Right forelimb (tissue), 1 donor: ENCODE measurements at places on chromosomes 1 and 21.

GRCh38 chr21:25487046-25487594 lies 120.2 kb downstream of the MRPL39 start:
- no peak for DNase-seq

GRCh38 chr1:72759486-72759885 lies 477.1 kb upstream of the NEGR1 start:
- DNase-seq, result no peak

DNA sequence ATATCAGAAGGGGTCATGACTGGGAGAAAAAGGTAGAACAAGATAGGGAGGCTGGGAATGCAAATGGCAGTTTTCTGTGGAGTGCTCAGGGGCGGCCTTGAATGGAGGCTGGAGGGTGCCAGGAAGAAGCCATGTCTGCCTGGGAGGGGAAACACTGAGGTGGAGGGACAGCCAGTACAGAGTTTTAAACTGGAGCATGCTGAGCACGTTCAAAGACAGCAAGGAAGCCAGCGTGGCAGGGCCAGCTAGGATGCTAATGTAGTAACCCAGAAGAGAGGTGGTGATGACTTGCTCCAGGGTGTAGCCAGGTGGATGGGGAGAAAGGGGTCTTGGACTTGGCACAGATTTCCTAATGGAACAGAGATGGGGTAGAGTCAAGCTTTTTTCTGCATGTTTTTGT lies 445.8 kb upstream of the VAMP3 start:
- no peak for DNase-seq

DNA sequence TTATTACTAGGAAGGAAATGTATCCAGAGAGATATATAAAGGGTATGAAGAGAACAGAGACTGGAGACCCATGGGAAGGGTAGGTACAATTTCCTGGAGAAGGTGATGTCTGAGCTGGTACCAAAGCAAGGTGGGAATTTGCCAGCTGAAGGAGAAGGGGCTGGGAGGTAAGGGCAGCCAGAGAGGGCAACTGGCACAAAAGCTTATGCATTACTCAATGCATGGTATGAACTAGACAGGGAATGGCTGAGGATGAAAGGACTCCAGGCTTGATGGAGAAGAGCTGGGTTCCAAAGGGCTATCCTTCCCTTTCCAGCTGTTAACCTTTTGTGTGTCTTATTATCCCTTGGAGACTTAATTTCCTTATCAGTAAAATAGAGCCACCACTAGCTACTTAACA lies 113.6 kb upstream of the GADD45A start:
- no peak for DNase-seq

- DNase-seq, result no peak
These were observed 43.9 kb upstream of the PWP2 start for GRCh38 chr21:44063151-44063912.

DNA sequence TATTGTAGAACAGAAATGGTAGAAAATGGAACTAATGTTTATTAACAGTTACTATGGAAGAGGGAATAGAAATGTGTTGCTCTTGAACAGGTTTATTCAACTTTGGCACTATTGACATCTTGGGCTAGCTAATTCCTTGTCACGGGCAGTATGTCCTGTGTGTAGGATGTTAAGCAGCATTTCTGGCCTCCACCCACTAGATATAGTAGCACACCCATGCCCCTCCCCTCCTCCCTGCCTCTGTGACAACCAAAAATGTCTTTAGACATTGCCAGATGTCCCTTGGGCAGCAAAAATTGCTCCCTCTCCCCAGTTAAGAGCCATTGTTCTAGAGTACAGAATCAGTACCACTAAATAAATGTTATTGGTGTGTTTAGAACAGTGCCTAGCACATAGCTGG lies 91.4 kb upstream of the TPTE start:
- DNase-seq, result no peak

DNA sequence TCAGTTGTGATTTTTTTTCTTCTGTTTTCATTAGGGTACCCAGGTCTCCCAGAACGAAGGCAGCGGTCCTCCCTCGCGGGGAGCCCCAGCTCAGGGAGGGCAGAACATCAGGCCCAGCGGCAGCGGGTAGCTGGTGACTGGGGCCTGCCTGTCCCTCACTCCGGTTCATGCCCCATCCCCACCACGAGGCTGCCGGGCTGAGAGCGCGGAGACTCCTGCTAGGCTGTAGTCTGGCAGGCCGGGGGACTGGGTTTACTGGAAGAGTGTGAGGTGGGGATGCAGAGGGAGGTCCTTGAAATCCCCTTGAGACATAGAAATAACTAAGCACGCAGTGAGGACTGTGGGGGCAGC lies 10.5 kb downstream of the BRINP2 start:
- DNase-seq, result no peak
